ENCODE measurements at places on chromosomes 4 and X.

DNA sequence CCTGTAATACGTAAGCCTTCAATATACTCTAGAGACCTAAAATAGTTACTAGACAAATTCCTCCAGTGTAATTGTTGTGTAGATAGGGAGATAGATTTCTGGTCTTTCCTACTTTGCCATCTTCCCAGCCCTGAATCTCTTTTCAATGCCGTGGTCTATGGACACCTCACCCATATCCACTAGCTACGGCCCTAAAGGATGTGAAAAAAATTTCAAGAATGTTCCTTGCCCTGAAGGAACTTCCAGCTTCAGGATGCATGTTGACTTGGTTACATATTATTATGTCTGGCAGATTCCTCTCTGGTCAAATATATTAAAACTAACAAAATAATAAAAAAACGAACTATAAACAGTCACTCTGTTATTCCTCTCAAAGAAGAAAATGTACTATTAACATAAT lies 52.4 kb upstream of the TSPAN5 start:
- DNase-seq = no peak

DNA sequence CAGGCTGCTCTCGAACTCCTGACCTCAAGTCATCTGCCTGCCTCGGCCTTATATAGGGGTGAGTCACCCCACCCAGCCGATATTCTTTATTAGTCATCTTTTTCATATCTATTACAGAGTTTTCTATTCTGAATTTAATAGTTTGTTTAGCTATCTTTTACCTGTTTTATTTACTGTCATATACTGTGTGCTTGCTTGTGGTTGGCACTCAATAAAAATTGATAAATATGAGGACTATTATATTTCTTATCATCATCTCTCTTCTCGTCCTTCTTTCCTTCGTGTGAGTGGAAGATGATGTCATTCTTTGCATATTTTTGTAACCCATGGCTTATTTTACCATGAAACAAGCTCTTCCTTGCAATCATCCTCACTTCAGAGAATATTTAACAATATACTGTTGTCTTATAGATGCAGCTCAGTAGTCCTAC lies 265.5 kb downstream of the ARHGAP24 start:
- DNase-seq = no peak

GRCh38 chr4:118012142-118012541 lies 22.1 kb upstream of the NDST3 start:
- no peak for DNase-seq

DNA sequence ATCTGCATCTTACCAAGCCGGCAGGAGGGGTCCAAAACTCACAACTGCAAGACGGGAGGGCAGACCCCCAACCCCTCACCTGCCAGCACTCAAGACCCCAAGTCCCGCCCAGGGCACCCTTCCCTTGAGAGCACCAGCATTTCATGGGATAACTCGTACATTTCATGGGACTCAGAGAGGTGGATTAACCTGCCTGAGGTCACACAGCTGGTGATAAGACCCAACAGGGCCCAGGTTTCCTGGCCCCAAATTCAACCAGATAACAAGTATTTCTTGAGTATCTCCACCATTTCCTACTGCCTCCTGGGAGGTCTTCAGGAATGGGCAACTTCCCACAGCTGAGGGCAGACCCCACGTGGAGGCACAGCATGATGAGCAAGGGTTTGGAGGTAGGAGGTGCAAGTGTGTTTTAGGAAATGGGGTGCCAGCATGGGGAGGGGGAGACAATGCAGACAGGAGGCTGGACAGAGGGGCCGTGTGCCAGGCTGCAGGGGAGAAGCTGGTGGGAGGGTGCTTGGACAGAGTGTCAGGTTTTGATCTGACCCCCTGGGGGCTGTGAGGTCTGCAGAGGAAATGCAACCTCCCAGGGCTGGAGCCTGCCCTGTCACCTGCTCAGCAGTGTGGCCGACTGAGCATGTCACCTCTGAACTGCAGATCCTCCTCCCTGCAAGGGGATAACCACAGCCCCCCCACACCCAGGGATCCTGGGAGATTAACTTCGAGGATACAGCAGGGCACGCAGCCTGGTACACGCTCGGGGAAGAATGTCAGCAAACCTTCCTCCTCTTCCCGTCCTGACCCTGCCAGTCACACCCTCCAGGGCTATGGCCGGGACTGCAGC lies 4.4 kb downstream of the ADRA2C start:
- DNase-seq = no peak

DNA sequence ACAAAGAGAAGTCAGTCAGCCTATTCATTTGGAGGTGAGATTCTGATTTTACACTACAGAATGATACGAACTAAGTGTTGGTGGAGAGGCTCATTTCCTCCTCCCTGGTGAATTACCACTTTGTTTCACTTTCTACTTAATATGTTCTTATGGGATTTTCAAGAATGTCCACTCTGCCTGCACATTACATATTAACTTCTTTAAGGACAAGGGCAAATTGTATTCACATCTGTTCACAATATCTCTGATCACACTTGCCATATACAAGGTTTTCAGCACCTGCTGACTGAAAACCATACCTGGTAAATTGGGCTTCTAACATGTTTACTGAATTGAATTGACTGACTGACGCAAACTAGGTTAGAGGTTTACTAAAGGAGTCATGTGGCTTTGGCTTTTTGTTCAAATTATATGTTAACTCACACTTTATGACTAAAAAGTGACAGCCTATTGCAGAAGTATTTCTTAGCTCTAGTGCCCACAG lies 188.4 kb upstream of the MBNL3 start:
- no peak for DNase-seq

DNA sequence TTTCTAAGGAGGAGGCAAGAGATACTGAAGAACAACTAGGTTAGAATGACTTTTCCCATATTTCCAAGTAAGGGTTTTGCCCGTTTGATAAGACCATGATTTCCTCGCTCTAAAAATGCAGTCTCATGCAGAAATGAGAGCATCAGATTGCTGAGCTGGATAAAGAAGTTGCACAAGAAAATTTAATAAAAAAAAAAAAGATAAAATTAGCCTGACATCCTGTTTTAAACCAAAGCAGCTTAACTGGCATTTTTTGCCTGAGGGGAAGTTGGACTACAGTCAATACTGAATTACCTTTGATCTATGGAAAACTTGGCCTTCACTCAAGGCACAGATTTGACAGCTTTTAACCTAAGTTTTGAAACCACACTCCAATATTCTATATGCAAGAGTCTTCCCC lies 208.4 kb downstream of the GASK1B start:
- no peak for DNase-seq

- no peak for DNase-seq
Observed at GRCh38 chr4:102730968-102731533, 29.7 kb downstream of the MANBA start.

- no peak for DNase-seq
Observed at GRCh38 chrX:119688911-119689321, 4.1 kb downstream of the SEPTIN6 start.

DNA sequence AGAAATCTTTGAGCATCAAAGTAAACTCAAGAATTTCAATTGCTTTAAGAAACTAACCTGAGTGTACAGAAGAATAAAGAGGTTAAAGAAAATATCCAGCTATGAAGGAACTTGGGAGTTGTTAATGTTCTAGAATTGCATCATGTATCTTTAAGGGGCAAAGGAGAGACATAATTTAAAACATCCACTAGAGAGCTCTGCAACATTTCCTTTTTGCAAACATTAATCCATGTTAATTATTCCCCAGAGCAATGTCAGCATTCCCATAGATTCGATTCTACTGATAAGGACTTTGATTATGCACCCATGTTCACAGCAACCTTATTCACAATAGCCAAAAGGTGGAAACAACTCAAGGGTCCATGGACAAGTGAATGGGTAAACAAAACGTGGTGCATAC lies 80.2 kb upstream of the SORBS2 start:
- no peak for DNase-seq

DNA sequence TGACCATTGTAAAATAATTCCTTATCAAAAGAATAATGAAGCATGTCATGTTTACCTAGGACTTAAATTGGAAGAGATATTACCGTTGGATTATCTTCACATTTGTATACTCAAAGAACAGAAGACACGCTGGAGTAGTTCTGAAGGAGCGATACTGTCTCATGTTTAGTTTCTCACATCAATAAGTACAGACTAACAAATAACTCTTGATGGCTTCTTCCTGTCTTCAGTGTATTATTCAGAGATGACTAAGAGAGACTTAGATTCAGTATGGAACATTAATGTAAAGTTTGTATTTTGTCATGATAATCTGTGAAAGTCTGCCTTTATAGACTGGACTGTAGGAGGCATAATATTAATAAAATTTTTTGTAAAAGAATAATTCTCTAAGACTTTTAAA lies 72.7 kb downstream of the SPRY1 start:
- no peak for DNase-seq

DNA sequence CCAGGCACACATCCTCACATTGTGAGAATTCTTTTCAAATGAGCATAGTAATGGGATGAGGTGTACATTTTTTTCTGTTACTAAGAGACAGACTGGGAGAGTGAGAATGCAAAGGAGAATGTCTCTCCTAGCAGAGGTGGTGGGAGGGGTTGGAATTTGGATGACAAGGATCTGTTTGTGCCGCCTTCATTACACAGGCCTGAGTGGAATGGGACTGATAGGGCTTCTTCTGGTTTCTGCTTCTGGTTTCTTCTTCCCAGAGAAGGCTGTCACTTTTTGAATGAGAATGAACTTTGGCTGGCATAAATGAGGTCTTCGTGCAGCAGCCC lies 55.4 kb downstream of the C4orf51 start:
- no peak for DNase-seq

DNA sequence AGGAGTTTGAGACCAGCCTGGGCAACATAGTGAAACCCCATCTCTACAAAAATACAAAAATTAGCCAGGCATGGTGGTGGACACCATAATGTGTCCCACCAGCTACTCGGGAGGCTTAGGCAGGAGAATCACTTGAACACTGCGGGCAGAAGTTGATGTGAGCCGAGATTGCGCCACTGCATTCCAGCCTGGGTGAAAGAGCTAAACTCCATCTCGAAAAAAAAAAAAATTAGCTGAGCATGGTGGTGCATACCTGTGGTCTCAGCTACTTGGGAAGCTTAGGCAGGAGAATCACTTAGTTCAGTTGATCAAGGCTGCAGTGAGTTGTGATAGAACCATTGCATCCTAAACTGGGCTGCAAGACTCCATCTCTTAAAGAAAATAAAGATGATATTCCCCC lies 91.2 kb downstream of the PLS3 start:
- DNase-seq = no peak

- DNase-seq = no peak
Observed at GRCh38 chrX:36510736-36511135, 497.4 kb upstream of the FAM47C start.

GRCh38 chr4:163391756-163392155 lies 48.1 kb downstream of the NPY5R start:
- no peak for DNase-seq

DNA sequence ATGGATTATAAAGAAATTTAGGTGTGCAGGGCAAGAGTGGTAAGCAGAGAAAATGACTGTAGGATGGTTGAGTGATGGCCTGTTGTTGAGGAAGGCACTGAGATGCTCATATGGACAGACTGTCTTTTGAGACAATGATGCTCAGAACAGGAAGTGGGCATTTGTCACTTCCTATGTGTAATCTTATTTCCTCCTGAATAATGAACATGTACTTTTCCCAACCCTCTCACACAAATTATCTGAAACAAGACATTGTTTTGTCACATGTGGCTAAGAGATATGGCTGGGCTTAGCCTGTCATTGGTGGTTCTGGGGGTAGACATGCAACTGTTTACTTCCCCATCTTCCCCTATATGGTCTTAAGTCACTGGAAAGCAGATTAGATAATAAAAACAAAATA lies 240.5 kb downstream of the CFAP47 start:
- DNase-seq = no peak

- DNase-seq = no peak
Observed at GRCh38 chrX:63400340-63400739, 49.2 kb upstream of the SPIN4 start.

GRCh38 chrX:21745756-21746155 lies 12.2 kb downstream of the SMPX start:
- DNase-seq = no peak

DNA sequence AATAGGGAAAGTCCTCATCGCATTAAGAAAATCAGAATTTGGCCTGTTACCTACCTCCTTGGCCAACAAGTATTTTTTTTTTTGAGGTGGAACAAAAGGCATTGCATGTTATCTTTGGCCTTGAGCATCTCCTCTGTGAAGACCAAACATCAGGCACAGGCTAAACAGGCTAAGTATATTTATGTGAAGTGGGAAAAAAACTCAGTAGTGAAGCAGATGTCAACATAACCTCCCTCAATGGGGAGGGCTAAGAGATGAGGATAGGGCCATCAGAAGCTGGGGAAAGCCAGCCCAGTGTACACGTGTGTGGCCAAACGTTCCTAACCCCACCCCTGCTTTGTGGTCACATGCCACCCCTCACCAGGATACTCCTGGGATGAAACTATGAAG lies 102.5 kb downstream of the FNIP2 start:
- DNase-seq = no peak

GRCh38 chrX:16458208-16458607 lies 191.8 kb upstream of the S100G start:
- DNase-seq = no peak

- DNase-seq = no peak
Observed at GRCh38 chr4:97300561-97300960, 842.7 kb downstream of the STPG2 start.

- no peak for DNase-seq
Observed at GRCh38 chr4:138392751-138393308, 150.7 kb upstream of the SLC7A11 start.

DNA sequence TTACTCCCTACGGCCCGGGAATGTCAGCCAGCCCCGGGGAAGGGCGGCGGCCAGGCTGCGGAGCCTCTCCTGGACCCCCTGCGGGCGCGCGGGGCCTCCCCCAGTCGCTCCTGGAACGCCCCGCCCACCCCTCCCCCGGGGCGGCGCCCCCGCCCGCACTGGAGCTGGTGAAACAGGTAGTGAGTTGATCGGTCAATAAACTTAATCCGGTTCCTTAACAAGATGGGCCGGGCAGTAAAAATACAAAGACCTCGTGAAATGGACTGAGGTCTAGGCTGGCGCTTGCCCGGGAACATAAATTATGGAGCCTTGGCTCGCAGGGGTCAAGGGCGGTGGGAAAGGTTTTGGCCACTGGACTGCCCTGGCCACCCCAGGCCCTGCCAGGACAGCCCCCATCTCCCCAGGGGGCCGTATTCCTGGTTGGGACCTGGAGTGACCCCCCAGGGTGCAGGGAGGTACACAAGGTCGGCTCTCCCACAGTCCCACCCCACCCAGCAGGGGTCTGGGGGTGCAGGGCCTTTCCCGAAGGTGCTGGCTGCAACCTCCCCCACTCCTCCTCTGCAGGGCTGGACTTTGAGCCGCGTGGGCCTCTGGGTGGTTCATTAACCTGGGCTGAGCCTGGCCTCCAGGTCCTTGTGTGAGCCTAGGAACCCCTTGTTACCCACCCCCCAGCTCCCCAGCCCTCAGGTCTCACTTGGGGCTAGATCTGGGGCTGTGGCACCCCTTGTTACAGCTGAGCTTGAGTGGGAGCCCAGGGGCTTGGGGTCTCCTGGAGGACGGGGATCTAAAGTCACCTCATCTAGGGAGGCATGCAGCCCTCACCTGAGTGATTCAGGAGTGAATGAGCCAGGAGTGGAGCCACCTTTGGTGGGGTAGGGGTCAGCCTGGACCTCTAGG lies 2.5 kb downstream of the FGFR3 start:
- DNase-seq = no peak
